ENCODE measurements at places on chromosomes 11 and 22.

DNA sequence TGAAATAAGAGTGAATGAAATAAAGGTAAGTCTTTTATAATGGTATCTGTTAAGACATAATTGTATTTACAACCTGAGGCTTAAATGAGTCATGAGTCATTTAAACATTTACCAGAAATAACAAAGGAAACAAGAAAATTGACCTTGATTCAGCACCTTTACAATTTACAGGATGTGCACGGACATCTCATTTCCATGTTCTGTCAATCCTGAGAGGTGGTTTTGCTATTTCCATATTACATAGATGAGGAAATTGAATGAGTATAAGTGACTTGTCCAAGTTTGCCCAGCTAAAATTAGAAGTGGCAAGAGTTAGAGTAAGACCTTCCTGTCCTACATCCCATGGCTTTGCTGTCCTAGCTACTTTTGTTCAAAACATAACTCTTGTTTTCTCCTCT is 89.1 kb downstream of the TRIM44 start:
- no peak for DNase-seq

- DNase-seq = no peak
These were observed 23.2 kb upstream of the FLI1 start for GRCh38 chr11:128670631-128671030.

DNA sequence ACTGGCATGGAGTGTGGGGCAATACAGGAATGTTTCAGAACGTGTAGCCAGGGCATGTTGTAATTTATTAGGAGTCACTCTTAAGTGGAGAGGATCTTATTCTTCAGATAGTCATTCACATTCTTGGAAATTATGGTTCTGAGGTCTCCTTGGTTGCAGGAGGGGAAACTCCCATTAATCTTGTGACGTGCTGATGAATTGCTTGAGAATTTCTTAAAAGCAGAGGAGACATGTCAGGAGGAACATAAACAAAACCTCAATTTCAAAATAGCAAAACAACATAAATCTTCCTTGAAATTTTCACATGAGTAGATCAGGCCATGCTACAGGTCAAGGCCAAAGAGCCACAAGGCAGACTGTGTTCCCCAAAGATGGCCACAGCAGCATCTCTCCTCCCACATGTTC is 50.4 kb downstream of the ADM start:
- peak; percentile 83 for DNase-seq

- no peak for DNase-seq
These were observed 36.7 kb upstream of the CLMP start for GRCh38 chr11:123231777-123232176.

DNA sequence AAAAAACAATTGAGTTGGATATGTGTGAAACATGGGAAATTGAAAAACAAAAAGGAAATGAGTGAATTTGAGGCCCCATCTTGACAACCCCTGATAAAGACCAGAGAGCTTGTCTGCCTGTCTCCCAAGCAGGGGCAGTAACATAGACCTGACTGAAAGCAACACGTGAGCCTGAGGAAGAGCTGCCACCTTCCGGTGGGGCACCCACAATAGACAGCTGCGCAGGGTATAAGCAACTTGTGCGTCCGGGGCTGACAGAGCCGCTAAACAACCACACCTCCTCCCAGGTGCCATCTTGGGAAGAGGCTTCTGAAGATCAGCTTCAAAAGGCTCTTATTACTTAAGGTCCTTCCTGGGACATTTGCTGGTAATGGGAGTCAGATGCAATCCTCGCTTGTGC is 166.8 kb downstream of the NTM start:
- no peak for DNase-seq

DNA sequence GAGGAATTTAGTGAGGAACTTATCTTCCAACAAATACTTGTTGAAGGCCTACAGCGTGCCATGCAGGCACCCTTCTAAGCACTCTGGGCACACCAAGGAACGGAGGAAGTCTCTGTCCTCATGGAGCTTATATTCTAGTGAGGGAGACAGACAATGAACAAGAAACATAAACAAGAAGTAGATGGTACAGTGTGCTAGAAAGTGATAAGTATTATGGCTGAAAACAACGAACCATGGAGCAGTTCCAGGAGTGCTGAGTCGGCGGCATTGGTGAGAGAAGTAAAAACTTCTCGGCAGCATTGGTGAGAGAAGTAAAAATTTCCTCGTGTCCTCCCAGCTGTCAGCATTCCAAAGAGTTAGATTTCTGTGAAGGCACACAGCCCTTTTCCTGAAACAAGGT is 53.2 kb downstream of the FAM76B start:
- DNase-seq = no peak

DNA sequence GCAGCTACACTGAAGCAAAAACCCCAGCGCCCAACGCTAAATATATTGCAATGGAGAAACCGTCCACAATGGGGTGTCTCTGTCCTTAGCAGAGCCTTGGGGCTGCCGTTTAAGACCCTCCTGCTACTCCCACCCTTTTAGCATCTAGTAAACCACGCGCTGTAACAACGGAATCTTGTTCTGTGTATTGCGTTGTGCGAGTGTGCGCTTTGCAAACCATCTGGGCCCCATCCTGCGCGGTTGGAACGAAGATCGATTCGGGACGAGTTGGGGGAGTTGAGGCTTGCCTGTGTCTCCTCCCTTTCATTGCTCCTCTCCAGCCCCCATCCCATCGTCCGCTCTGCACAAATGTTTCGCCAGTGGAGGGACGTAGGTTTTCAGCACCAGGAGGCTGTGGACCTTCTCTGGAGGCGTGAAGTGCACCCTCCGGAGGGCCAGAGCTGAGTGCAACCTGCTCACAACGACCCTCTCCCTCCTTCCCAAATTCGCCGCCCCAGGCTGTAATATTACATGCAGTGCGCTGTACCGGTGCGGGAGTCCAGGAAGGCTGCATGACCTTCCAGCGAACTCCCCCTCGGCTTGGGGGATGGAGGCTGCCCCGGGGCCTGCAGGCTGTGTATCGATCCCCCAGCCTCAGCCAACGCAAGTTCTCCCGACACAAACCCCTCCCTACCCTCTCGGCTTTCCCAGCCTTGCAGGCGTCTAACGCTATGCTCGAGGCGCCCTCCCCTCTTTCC is 1.6 kb upstream of the KMT2A start:
- no peak for DNase-seq

DNA sequence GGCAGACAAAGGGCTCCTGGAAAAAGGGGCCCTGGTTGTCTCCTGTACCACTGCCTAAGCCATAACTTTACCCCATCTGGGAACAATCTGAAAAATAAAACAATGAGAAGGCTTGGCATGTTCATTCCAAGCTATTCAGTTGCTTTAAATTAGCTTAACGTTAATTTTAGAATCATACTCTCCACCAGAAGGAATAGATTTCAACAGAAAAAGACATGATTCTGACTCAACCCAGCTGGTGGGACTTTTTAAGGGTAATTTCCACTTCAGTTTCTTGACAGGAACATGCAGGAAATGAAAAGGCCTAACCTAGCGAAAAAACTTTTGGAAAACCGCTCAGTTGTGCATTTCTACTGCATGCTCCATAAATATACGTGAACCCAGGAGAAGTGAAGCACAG is 7.9 kb downstream of the SF3A1 start:
- no peak for DNase-seq

DNA sequence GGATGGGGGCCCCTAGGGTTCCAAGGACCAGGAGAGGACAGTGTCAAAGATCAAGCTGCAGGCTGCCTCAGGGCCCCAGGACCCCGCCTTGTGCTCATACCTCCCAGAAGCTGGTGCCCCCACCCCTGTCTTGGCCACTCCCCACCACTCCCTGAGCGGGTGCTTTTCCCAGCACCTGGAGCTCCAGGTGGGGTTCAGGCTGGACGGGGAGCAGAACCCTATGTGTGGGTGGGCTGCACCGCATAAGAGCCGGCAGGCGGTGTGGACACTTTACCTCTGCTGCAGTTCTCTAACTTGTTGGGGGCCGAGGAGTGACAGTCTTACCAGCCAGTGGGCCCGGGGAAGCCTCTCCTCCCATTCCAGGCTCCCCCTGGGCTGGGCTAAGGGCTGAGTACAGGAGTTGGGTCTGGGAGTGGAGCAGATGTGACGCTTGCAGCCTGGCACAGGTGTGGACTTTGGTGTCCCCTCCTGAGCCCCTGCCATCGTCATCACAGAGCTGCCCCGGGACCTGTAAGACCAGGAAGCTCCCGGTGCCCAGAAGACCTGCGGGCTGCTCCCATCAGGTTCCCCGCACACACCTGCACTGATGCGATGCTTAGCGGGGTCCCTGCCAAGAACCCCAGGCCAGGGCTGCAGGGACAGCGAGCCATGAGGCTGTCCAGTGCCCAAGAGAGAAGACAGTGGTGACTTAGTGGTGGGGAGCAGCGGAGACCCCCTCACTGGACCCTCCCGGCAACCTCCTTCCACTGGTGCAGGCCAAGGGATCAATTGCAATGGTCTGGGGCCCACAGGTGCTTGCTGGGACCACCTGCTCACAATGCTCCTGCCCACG is 674.5 kb downstream of the BRD1 start:
- no peak for DNase-seq

- DNase-seq = no peak
These were observed 29.9 kb upstream of the COMT start for GRCh38 chr22:19911540-19912270.

- no peak for DNase-seq
These were observed 30.9 kb upstream of the WNT7B start for GRCh38 chr22:46007848-46008261.

DNA sequence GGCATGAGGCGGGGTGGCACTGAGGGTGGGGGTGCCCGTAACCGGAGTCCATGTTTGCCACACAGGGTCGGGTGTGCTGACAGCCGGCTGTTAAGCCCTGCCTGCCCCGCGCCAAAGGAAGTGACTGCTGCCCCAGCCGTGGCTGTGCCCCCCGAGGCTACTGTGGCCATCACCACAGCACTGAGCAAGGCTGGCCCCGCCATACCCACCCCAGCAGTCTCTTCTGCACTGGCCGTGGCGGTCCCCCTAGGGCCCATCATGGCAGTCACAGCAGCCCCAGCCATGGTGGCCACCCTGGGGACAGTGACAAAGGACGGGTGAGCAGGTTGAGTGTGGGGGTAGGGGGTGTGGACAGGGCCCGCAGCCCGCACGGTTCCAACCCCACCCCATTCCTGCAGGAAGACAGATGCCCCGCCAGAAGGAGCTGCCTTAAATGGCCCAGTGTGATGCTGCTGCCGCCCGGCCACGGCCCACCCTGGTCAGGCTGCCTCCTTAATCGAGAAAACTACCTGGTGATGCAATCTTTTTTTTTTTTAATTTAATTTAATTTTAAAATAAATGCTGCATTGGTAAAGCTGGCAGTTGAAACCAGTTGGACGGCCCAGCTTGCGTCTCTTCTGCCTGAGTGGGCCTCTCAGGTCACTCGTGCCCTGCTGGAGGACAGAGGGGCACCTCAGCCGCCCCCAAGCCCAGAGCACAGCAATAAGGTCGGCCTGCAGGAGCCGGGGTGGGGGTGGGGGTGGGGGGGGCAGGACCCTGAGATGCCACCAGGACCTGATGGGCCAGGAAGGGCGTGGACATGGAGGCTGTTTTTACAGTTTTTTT is 30.8 kb downstream of the SBF1 start:
- DNase-seq = no peak

DNA sequence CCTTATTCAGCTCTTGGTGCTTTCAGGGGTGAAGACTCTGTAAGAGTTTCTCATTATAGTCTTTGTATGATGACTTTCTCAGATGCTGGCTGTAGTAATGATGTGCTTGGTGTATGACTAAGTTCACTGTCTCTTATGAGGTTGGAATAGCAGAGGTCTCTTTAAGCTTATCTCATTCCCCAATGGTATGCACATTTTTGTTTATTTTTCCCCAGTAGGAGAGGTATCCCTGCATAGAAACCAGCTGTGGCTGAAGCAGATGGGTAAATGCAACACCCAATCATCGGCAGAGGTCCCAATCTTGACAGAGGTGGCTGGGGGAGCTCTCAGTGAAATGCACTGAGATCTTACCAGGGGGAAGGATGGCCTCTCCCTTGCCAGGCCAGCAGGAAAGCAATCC is 34.6 kb downstream of the BBOX1 start:
- no peak for DNase-seq

DNA sequence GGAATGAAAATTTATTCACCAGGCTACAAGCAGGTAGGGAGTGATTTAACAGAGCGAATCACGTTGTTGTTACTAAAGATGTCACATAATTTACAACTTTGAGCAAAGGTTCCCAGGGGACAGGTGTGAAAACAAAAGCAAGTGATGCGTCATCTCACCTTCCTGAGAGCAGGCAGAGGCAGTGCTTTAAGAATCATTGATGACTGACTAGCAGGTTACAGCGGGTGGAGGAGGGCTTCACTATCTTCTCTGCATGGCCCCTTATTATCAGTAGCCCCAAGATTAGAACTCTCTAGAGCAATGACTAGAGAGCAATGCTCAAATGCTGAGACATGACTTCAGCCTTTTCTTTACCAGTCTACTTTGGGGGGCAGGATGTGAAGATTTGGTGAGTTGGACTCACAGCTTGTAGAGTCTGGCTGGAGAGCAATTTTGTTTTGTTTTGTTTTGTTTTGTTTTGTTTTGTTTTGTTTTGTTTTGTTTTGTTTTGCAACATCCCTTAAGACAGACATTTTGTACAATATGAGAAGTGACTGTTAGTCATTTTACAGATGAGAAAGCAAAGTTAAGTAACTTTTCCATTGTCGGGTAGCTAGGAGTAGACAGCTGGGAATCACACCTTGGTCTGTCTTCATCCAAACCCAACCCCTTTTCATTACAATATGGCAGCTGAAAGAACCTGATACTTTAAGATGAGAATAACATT is 84.8 kb downstream of the SLC1A2 start:
- DNase-seq = no peak

DNA sequence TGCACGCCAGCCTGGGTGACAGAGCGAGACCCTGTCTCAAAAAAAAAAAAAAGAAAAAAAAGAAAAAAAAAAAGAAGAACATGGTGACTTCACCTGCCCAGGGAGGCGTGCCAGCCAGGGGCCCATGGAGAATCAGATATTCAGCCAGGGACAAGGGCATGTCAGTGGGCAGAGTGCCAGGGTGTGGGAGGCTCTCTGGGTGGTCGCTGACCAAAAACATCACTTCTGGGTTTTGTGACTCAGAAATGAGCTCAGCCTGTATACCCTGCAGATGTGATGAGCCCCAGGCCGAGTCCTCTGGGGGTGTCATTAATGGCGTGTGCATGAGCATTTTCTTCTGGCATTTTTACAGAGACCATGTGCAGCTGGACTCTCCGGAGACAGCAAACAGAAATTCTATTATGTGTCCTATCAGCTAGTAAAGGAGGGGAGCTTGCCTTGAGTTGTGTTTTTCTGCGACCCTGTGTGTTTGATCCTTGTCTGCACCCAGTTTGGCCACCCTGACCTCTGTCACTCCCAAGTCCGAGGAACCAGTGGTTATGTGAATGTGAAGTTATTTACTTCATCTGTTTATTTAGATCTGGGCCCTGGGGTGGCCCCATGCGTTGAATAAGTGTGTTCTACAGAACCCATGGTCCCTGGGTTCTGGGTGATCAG is 53.6 kb downstream of the BCR start:
- DNase-seq = no peak

DNA sequence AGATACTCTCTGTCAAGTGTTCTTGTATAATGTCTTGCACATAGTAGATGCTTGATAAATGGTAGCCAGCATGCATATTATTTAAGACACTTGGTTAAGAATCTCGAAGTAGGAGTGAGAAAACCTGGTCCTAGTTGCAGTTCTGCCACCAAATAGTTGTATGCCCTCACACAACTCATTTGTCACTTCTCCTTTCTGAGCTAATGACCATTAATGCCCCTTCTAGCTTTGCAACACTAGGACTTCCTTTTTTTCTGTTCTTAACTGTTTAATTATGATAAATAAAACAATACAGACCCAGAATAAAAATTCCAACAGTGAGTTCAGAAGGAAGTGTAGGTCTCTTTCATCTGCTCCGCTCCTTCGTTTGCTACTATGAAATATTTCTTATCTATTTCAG is 453.6 kb downstream of the TMEM135 start:
- no peak for DNase-seq

Measured in HS-5 (cell line).